ENCODE measurements at places on chromosomes 2 and 18. TPM values are rescaled to one million over a fixed set of nuclear protein-coding genes. Genes with fewer than 3 reads are reported as not detected.

DNA sequence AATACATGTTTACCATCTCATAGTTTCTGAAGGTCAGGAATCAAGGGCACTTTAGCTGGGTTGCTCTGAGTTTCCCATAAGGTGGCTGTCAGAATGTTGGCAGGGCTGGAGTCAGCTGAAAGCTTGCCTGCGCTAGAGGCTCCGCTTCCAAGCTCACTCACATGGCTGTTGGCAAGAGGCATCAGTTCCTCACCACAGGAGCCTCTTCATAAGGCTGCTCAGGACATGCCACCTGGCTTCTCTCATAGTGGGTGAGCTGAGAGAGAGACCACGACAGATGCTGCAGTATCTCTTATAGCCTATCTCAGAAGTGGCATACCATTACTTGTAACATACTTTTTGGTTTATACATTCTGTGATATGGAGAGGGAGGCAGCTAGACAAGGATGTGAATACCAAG lies 7.2 kb downstream of the HADHB start:
- no peak for DNase-seq

- DNase-seq, result no peak
Measured at GRCh38 chr2:203806761-203807160, 60.8 kb upstream of the CTLA4 start.

- DNase-seq, result peak; percentile 54
Measured at GRCh38 chr18:13381944-13382365, 163.4 kb downstream of the LDLRAD4 start.

AGAP1 gene
- total RNA-seq, result 0.95 TPM

ALPI gene
- total RNA-seq, result not detected

GRCh38 chr18:50656396-50656795 lies 96.5 kb downstream of the MAPK4 start:
- no peak for DNase-seq

GRCh38 chr2:219122202-219122980 lies 38.2 kb downstream of the NHEJ1 start:
- DNase-seq, result no peak

CYBRD1 gene
- 0.77 TPM for total RNA-seq

KCNG2 gene
- total RNA-seq, result not detected

DNA sequence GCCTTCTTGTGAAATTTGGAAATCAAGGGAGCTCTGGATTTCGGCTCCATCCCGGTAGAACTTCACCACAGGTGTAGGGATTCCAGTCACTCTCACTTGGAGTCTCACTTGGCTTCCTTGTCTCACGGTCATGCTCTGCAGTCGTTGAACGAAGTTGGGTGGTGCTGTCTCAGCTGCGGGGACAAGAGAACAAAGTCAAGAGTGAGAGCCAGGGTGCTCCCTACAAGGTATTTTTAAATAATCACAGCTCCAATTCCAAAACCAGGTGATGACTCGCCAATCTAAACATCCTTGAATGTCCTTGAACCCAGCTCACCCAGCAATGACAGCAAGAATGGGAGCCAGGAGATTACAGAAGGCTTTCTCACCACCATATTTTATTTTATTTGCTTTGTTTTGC lies 6.7 kb downstream of the TTN start:
- no peak for DNase-seq

DNA sequence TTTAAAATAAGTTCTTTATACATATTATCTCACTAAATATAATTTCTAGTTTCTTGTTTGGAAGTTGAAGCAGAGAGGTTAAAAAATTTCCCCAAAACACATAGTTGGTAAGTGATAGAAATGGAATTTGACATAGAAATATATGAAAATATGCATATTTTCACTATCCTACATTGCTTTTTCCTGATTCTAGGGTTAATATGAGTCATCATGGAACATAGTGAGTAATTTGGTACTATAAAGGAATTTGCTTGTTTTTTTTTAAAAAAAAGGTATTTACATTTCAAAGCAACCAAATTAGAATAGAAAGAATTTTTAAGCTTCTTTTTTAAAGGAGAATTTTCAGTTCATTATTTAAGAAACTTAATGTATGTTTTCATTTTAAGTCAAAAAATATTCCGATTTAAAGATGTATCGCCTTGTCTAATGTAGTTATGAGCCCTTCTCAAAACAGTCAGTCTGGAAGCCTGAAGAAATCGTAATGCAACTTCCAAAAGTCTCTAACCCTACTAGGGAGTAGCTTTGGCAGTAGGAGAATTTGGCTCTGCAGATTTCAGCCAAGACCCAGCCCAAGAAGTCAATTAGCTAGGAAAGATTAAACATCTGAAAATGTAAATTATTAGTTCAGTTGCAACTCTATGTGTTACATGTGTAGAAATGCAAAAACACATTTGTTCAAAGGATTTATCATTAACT lies 147.3 kb downstream of the RDH14 start:
- no peak for DNase-seq

CXCR1 gene
- not detected for total RNA-seq

UGT1A7 gene
- total RNA-seq, result not detected

- DNase-seq, result no peak
Measured at GRCh38 chr2:17206771-17207170, 311.5 kb downstream of the RAD51AP2 start.

GRCh38 chr2:58535990-58536389 lies 294.9 kb upstream of the FANCL start:
- no peak for DNase-seq

DNA sequence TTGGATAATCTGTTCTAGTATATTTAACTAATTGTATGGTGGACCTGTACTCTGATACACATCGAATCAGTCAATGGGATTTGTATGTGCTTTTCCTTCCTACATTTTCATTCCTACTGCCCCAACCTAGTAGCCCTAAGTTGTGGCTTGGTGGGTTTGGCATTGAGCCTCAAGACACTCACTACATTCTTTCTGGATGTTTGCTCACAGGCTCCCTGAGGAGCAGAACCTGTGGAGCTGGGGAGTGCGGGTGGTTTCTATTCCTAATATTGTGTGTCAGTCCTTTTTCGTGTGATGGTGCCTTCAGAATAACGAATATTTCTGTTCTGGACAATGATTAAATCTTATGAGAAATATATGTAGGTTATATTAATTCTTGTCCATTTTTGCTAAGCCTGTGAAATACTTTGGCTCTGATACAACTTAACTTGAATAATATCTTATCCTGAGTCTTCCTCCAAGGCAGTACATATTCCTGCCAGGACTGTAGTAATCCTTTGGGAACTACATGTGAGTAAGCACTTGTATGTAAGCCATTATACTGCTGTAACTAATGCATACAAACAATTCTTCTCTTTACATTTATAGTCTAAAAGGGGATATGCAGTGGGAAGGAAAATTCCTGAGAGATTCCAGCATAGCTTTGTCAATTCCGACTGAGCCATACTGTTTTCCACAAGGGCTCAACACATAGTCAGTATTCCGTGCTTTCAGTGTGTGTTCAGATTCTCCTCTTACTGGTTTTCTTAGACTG lies 150.6 kb downstream of the AGPS start:
- no peak for DNase-seq

DNA sequence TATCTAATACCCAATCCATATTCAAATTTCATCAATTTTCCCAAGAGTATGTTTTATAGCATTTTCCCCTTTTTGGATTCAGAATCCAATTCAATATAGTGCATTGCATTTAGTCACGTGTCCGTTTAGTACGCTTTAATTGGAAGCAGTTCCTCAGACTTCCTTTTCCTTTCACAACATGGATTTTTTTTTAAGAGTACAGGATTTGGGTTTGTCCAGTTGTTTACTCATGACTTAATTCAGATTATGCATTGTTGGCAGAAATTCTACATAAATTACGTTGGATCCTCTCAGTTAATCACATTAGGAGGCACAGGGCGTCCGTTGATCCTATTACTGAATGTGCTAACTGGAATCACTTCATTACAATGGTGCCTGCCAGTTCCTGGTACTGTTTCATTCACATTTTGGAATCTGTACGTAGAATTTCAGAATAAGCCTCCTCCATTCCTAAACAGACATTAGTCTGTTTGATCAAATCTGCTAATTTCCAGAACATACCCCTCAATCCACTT lies 70.0 kb upstream of the ATIC start:
- DNase-seq, result no peak

GRCh38 chr2:75634945-75635344 lies 11.6 kb upstream of the MRPL19 start:
- DNase-seq, result no peak
